Activated gamma-delta T cell treated with anti-CD3 and anti-CD28 coated beads, Interleukin-2, amount 50 U/mL, for 16 hours (primary cell): ENCODE measurements at places on chromosomes 6 and 20.

- DNase-seq, result no peak
These were observed 125.3 kb downstream of the ATXN1 start for GRCh38 chr6:16635810-16636602.

DNA sequence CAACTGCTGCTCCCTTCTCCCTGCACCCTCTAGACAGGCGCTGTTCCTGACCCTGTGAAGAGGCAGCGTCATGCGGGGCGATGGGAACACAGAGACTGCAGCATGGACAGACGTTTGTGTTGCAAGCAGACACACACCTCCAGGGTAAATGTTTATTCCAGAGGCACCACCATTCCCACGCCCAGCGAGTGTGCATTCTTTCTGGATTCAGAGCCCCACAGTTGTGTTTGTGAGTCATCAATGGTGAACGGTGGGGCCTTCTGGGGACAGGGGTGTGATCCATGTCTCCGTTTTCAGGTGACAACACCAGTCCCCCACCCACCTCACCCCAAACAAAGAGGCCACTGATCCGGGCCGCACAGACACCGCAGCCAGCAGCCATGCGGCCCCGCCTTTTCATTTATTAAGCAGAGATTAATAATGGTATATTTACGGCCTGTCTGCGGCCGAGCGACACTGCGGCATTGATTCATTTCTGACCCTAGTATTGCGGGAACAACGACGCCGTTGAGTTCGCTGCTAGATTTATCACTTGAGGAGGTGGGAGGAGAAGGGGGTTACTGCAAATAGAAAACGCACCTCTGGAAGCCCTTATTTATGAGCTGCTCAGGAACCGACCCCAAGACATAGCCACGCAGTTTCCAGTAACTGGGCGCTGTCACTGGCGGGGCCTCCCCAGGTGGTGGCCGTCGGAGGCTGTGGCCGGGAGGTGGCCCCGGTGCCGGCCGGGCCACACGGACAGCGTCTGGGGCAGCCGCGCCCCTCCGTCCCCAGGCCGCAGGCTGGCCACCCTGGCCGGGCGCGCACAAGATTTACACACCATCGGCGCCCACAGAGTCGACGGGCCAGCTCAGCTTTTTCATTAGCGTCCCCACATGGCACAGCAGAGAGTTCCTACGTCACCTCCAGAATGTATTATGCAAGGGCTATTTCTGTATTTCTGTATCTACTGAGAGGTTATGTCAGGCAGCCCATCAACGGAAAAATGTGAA is 367.6 kb downstream of the THBS2 start:
- no peak for DNase-seq

DNA sequence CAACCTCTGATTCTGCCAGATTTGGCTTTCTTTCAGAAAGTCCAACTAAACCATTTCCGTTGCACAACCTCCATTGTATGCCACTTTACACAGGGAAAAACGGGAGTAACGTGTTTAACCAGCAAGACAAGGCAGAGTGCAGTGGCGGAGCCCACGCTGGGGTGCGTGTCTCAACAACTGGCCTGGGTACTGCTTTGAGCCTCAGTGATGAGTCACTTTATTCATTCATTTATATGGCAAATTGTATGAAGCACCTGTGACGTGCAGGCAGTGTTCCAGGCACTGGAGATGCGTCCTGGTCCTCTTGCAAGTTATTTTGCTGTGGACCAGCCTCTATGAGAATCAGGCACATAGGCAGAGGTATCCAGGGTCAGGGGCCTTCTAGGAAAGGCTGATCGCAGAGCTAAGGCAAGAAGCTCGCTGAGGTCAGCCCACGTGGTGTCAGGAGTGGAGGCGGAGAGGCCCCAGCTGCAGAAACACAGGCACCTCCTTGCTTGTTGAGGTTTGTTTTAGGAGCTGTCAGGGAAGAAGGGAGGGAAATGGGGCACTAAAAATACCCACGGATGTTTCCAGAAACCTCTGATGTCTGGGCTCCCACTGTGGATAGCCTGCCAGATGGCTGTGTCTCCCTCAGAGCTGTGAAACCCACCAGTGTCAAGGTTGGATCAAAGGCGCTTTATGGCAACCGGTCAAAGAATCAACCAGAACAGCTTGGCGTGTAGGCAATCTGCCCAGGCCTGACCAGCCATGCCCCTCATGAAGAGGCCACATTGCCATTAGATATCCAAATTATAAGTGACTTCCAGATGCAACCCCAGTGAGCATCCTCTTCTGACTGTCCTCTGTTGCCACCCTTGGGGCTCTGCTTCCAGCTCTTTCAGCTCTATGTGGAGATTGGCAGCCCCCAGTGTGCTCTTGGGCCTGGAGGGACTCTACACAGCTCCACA is 157.2 kb downstream of the CD83 start:
- DNase-seq, result no peak

DNA sequence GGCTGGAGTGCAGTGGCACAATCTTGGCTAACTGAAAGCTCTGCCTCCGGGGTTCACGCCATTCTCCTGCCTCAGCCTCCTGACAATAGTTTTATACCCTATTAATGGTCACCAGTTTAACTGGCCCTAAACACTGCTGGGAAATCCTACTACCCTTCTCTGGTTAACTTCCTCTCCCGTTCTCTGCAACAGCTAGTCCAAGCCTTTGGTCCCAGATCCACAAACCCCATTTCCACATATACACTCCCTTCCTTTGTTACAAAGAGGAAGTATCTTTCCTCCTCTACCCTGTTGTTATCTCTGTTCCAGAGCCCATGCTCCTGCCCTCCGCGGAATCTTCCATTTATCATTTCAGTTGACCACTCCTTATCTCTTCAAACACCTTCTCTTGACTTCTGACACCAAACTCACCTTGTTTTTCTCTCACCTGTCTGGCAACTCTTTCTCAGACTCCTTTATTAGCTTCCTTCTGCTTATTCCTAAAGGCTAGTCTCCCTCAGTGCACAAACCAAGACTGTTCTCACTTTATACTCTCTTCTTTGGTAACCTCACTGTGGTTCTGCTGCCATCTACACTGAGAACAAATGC is 25.0 kb upstream of the TBC1D22B start:
- no peak for DNase-seq

DNA sequence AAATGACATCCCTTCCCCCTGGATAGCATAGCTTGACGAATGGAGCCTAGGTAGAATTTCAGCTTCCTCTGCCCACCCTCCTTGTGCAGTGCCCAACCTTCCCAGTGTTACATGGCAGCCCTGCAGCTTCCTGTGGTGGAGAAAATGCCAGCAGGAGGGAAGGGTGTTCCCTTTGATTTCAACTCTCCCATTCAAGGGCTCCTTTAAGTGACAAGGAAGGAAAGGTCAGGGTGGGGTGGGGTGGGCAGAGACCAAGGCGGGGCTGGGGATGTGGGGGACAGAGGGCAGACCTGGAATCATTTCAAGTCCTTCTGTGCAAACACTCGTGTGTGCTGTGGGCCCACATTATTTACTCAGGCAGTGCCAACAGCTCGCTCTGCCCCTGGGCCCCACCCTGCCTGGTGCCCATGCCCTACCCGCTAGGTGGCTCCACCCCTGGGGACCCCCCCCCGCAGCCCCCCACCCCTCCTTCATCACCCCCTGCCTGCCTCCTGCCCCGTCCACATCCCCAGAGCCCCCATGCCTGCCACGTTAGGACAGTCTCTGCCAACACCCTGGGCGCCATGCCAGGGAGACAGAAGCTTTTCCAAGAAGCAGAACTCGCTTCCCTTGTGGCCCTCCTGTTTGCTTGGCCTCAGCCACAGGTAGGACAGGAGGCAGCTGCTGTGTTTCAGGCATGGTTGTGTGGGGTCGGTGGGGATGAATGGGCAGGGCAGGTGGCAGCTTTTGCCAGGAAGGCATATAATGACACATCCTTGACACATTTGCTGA is 9.4 kb downstream of the SPDEF start:
- DNase-seq, result no peak

GRCh38 chr20:56989516-56989915 is 276.9 kb downstream of the BMP7 start:
- DNase-seq, result no peak

DNA sequence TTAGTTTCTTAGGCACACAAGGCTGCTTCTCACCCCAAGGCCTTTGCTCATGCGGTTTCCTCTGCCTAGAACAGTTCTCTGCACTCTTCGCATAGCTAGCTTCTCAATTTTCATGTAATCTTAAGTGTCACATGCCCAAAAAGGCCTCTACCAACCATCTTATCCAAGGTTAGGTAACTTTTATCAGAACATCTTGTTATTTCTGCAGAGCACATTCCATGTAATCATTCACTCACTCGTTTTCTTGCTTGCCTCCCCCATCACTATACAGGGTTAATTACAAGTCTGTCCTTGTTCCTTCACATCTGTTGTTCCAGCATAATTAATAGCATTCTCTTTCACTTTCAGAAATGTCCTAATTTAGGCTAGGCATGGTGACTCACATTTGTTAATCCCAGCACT is 53.8 kb downstream of the NCOA6 start:
- DNase-seq, result no peak

- DNase-seq, result no peak
These were observed 112.0 kb upstream of the PDE10A start for GRCh38 chr6:165774903-165775601.

GRCh38 chr20:52869698-52870501 is 102.3 kb upstream of the TSHZ2 start:
- no peak for DNase-seq

GRCh38 chr6:38176797-38177751 is 357.5 kb downstream of the ZFAND3 start:
- no peak for DNase-seq

DNA sequence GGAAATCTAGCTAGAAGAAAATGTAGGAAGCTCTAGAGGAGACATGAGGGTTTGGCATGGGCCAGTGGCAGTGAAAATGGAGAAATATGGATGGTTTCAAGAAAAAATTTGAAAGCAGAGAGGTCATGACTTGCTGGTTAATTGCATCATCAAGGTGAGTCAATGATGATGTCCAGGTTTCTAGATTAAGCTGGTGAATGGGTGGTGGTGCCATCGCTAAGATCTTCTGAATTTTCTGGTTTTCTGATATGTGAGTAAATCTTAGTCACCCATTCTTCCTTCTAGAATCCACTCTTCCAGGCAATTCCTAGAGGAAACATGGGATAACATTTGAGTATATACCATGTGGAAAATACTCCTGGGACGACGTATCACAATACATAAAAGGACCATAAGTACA is 25.0 kb downstream of the SH3BGRL2 start:
- DNase-seq, result no peak

DNA sequence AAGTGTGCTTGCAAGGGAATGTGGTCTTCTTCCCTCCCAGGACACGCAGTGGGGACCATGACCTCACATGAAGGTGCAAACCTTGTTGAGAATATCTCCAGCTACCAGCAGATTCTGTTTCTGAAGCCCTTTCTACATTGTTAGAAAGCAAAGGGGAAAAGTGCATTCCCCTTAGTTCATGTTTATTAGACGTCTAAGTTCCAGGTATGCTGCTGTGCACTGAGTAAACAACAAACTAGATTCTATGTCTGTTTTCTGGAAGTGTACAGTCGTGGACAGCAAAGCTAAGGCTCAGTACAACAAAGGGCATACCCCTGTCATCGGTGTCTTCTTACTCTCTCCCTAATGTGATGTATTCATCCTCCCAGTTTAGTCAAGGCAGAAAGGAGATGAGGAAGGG is 178.5 kb downstream of the KIF16B start:
- no peak for DNase-seq

- no peak for DNase-seq
These were observed 59.5 kb downstream of the PLEKHG1 start for GRCh38 chr6:150659046-150659763.

DNA sequence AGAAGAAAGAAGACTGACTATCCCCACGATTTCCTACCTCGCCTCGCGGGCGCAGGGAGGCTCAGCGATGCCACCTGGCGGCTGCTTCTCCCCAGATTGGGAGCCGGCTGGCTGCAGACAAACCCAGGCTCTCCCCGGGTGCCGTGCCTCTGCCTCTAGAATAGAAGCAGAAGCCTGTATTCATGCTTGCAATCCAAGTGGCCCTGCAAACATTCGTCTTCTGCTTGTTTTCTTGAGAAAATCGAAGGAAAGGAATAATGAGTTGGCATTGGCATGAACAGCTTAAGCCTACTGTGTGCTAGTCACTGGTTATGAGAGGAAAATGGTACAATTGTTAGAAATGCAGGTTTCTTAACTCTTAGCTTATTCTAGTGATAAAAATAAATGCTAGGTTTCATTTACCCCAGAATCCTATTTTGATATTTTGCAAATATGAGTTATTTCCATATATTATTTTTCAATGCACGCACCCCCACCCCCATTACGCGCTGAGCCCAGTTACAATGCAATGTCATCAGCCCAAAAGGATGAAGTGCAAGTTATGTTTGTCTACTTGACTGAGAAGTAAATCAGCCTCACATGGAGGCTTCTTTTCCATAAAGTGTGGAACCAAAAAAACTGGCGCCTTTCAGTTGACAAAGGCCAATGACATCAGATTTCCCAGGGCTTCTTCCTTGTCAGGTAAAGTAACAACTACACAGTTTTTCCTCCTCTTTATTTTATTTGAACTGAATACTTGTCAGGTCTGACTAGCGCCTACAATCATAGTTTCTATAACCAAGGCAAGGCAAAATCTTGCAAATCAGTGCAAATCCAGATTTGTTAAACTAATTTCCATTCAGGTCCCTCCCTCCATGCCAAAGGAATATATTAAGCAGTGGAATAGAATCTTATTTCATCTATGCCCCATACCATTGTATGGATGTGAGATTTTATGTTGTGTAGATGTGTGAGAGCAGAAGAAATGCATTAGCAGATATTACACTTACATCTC is 3.9 kb upstream of the SOX4 start:
- DNase-seq, result peak; percentile 67

GRCh38 chr6:2871102-2871501 is 29.4 kb upstream of the SERPINB1 start:
- no peak for DNase-seq

DNA sequence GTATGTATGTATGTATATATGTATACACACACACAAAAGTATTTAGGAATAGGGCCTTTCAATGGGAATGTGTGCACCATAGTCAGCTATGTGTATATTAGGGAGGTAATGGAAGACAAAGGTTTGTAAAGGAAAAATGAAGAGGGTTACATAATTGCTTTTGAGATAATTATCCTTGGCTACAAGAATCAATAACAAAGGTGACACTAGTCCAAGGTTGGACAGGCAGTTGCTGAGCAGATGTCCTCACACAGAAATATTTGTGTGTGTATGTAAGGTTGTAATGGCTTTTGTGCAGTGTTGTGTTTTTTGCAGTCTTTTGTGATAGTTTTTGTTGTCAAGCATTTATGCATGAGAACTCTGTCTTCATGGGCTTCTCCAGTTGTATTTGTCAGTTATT is 157.9 kb upstream of the MARCKS start:
- no peak for DNase-seq

- DNase-seq, result no peak
These were observed 140.7 kb downstream of the ZDHHC14 start for GRCh38 chr6:157521362-157522335.

- DNase-seq, result no peak
These were observed 24.8 kb downstream of the RRBP1 start for GRCh38 chr20:17657079-17657825.

DNA sequence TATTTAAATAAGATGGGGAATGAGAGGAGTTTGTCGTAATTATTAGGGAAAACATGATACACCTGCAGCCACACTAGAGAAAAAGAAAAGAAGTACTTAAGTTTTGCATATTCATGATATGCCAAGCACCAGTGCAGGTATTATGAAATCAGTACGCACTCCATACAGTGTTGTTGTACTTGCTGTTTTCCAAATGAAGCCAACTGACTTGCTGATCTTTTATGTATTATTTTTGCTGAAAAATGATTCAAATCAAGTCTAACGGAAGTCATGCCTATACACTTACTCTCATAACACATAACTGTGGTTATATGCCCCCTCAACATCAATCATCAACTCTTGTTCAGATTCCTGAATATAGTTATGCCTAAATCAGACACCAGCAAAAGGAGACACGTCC is 584.9 kb upstream of the EYS start:
- no peak for DNase-seq

GRCh38 chr6:31116661-31117385 is 2.2 kb downstream of the PSORS1C1 start:
- DNase-seq, result no peak
